ENCODE measurements at places on chromosomes 6 and 20. TPM values are rescaled to one million over a fixed set of nuclear protein-coding genes. Genes with fewer than 3 reads are reported as not detected.

The CABLES2 gene
- polyA plus RNA-seq: 4.3 TPM

The CAP2 gene
- 202 TPM for polyA plus RNA-seq

The MATN4 gene
- polyA plus RNA-seq: not detected

The CALHM6 gene
- 1.1 TPM for polyA plus RNA-seq

The ERVFRD-1 gene
- 0.04 TPM for polyA plus RNA-seq

The TUBB2B gene
- polyA plus RNA-seq: 3.3 TPM

The HLA-DPA1 gene
- polyA plus RNA-seq: 10.9 TPM

The SAMD3 gene
- not detected for polyA plus RNA-seq

The ESF1 gene
- 20.7 TPM for polyA plus RNA-seq

- DNase-seq: no peak
Measured at GRCh38 chr6:13259393-13259792, 68.9 kb downstream of the TBC1D7 start.

DNA sequence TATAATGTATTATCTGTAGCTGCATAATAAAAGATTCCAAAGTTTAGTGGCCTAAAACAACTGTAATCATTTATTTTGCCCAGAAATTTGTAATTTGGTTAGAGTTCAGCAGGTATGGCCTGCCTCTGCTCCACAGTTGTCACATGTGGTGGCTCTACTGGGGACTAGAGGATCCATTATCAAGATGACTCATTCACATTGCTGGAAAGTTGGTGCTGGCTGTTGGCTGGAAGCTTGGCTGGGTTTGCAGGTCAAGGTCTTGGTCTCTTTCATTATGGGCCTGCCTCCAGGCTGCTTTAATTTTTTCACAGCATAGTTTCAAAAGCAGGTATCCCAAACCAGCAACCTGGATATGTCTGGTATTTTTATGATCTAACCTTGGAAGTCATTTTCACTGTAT lies 17.6 kb downstream of the TRDN start:
- DNase-seq: peak; percentile 64

DNA sequence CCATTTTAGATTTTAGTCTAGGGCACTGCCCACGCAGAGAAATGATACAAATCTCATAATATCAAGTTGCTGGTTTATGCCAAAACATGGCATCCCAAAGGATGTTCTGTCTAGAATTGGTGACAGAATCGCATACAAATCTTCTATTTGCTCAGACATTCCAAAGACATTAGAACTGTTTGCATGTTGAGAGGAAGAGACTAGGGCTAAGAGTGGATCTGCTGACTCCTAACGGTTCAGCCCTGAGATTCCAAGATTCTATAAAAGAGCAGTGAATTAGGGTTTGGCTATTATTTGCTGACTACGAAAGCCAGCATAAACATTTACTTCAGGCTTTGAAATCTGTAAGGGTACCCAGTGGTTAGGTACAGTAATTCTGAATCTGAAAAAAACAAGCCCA lies 3.6 kb downstream of the EPB41L2 start:
- DNase-seq: no peak

GRCh38 chr20:58682656-58683531 lies 9.7 kb upstream of the NPEPL1 start:
- DNase-seq: no peak

DNA sequence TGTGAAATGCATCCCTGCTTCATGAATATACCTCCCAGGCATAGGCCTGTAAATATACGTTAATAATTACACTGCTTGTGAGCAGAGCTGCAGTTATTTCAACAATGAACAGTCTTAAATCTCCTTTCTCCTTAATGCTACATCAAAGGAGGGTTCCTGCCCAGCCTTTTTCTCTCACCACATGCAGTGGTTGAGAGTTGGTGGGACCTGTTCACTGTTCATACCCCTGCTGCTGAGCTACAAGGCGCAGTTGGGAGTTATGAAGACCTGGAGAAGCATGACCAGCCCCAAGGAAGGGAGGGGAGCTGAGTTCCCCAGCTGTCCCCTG lies 111.9 kb upstream of the FOXQ1 start:
- DNase-seq: no peak

DNA sequence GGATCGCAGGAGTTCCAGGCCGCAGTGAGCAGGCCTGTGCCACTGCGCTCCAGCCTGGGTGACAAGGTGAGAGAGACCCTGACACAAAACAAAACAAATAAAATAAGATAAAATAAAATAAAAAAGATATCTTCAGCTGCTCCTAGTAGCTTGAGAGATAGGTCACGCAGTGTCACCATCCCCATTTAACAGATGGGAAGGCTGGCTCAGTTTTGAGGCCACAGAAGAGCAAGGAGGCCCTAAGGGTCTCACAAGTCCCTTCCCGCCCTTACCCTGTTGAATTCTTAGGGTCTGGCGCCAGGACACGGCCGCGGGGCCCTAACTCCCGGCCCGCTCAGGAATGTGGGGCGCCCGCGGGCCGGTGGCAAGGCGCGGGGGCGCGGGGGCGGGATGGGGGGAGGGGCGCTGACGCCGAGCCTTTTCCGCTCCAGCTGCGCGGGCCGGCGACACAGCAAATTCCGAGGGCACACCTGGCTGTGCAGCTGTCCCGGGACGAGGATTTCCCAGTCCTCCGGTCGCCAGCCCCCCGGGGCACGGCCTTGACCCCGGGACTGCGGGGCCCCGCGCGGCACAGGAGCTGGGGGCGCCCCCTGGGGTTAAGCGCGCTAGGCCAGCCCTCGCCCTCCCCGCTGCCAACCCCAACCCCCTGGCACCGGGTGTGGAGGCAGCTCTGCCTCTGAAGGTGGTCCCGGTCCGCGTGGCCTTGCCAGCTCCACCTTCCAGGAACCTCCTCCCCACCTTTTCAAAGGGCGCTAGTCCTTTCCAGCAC lies 10.3 kb upstream of the R3HDML start:
- DNase-seq: no peak

- DNase-seq: no peak
Measured at GRCh38 chr20:61300709-61301108, 48.6 kb downstream of the CDH4 start.

DNA sequence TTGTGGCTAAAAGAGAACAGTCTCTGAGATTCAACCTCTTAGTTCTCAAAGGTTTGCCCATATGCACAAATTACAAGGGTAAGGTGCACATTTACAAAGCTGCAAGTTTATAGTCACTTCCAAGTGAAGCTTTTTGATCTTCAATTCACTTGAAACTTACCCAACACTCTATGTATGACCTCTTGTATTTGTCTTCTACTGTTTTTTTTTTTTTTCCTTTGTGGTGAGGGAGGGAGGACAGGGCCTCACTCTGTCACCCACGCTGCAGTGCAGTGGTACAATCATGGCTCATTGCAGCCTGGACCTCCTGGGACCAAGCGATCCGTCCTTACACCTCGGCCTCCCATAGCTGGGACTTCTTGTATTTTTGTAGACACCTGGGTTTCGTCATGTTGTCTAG lies 4.5 kb upstream of the FOXO3 start:
- no peak for DNase-seq

GRCh38 chr6:26130581-26131249 lies 43.5 kb downstream of the HFE start:
- DNase-seq: no peak

DNA sequence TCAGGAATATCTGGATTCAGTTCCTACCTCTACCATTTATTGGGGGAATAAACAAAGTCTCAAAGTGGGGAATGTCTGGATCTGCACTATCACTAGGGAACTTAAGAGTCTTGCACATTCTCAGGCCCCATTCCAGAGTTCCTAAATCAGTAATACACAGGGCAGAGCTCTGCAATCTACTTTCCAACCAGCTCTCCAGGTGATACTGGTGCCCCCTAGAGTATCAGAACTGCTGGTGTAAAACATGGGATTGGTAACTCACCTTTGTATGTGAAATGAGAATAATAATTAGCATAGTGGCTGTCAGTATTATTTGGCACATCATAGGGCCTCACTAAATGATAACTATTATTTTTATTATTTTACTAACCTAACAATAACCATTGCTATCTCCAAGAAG lies 278.8 kb upstream of the IMPG1 start:
- DNase-seq: no peak

DNA sequence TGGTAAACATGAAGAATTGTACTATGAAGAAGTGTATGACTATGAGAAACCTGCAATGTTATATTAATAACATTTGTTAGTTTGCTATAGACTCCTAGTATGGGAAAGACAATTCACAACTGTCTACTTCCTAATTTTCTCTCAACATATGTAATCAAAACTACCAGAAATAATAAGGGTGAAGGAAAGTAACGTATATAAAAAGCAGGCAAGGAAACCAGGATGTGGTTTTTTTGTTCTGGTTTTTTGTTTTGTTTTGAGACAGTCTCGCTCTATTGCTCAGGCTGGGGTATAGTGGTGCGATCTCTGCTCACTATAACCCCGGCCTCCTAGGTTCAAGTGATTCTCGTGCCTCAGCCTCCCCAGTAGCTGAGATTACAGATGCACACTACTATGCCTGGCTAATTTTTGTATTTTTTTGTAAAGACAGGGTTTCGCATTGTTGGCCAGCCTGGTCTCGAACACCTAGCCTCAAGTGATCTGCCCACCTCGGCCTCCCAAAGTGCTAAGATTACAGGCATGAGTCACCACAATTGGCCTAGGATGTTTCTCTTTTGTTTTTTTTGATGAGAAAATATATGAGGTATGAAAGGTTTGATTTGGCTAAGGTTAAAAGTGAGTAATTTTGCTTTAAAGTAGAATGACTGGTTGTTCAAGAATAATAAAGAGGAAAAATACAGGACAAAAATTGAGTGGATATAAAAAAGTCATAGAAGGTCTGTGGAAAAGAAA lies 83.1 kb downstream of the PTCHD4 start:
- no peak for DNase-seq

DNA sequence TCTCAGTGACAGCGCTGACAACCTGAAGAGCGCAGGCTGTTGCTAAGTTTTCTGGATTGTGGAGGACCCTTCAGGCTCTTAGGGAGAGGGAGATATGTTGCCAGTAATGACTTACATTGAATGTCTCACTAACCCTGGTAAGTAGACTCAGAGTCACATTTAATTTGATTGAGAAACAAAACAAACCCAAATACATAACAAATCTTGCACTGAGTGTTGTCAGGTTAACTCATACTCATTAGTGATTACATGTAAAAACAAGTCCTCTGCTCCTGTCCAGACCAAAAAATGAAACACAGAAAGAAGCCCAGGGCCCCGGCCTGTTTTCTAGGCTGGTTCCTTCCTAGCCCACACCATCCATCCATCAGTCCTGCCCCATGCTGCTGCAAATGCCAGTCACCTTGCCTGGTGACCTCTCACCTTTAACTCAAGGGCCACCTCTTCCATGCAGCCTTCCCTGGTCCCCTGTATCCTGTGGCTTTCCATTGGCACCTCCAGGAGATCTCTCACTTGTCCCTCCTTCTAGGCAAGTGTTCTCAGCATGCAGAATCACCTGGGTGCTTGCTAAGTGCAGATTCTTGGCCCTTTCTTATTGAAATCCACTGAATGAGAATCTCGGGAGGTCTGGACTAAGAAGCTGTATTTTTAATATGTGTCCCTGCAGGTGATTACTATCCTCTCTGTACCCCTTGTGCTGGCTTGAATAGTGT lies 34.7 kb upstream of the ERVFRD-1 start:
- no peak for DNase-seq

DNA sequence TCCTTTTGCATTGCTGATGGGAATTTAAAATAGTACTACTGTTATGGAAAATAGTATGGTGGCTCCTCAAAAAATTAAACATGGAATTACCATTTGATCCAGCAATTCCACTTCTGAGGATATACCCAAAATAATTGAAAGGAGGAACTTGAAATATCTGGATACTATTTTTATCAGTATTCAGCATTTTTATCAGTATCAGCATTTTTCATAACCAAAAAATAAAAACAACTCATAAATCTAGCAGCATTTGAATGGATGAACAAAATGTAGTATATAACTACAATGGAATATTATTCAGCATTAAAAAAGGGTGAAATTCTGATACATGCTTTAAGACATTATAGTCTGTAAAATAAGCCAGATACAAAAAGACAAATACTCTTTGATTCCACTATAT lies 763.4 kb upstream of the MAN1A1 start:
- DNase-seq: no peak

- no peak for DNase-seq
Measured at GRCh38 chr20:23270382-23270911, 80.1 kb upstream of the NXT1 start.

DNA sequence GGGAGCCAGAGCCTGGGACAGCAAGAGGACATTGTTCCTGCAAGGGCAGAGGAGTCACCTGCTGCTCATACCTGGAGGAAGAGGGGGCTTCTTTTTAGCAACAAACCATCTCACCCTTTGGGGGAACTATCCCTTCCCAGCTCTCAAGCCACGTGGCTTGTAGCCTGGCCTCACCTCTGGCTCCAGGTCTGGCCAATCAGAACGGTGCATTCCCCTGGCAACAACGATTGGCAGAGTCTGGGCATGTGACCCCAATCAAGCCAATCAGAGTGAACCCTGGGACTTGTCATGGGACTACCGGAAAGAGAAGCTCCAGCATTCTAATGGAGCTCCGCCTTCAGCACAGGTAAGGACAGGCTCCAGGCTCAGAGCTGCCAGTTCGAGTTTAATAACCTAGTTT lies 33.6 kb downstream of the KCNB1 start:
- no peak for DNase-seq

DNA sequence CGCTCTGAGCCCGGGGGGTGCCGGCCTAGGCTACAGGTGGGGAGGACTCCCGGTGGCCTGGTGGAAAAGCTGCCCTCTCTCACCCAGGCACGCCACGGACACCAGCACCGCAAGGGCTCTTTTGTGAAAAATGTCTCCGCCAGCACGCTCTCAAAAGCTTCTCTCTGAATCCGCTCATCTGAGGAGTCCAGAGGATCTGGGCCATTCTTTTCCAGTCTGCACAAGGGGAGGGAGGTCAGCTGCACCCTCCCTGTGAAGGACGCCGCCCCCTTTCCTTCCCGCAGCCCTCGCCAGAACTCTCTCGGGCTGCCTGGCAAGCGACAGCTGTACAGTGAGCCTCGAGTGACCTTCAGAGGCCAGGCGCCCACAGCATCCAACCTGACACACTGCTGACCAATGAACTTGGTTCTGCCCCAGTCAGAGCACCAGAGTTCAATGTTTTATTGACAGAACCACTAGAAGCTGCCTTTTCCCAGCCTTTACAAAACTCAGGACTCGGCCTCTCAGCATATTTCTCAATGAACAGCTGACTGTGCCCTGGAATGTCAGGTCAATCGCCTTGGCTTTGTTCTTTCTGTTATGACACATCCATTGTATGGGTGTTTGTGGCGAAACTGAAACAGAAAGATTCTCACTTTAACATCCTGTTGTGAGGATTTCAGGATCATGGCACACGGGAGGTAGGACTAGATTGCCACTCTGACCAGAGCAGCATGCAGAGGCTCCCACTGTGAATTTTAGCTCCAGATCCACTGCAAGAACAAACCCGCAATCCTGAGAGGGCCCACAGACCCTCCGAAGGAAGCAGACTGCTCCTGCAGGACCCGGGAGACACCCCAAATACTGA lies 26.7 kb downstream of the SERPINB9 start:
- DNase-seq: peak; percentile 83

- no peak for DNase-seq
Measured at GRCh38 chr6:117928833-117929232, 21.8 kb downstream of the SLC35F1 start.
